NCI-H774 (cell line): ENCODE measurements at places on chromosomes 1 and 21.

DNA sequence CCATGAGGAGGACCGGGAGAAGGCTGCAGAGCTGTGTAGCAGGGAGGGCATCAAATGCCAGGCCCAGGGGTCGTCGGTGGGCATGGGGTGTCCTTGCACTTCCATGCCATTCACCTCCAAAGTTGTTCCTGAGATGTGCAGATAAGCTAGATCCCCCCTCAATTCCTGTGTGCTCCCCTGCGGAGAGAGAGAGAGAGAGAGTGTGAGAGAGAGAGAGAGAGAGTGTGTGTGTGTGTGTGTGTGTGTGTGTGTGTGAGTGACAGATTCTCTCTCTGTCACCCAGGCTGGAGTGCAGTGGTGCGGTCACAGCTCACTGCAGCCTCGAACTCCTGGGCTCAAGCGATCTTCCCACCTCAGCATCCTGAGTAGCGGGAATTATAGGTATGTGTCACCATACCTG is 16.4 kb downstream of the SPSB1 start:
- DNase-seq = no peak

GRCh38 chr1:207888652-207889051 is 22.3 kb downstream of the CD34 start:
- DNase-seq = no peak

GRCh38 chr21:44072111-44072510 is 35.1 kb upstream of the PWP2 start:
- DNase-seq = no peak

DNA sequence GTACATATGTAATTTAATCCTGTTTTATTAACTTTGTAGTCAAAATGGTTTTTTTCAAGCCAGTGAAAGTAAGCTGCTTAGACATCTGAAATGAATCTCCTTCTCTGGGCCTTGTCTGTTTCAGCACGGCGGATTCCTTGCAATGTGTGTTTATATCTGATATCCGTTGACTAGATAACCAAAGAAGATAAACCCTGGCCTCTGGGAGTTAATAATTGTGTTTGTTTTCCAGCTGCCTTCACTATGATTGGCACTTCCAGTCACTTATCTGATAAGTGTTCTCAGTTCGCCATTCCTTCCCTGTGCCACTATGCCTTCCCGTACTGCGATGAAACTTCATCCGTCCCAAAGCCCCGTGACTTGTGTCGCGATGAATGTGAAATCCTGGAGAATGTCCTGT is 63.5 kb upstream of the UBE2U start:
- no peak for DNase-seq

GRCh38 chr1:165485716-165486115 is 40.8 kb upstream of the RXRG start:
- no peak for DNase-seq

DNA sequence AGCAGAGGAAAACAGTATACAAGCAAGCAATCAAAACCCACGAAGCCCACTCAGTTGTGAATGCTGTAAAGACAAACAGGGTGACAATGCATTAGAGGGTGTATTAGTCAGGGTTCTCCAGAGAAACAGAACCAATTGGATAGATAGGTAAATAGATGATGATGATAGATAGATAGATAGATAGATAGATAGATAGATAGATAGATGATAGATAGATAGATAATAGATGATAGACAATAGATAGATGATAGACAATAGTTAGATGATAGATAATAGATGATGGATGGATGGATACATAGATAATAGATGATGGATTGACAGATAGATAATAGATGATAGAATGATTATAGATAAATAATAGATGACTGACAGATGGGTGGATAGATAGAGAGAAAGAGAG is 48.3 kb downstream of the LRRC38 start:
- no peak for DNase-seq

DNA sequence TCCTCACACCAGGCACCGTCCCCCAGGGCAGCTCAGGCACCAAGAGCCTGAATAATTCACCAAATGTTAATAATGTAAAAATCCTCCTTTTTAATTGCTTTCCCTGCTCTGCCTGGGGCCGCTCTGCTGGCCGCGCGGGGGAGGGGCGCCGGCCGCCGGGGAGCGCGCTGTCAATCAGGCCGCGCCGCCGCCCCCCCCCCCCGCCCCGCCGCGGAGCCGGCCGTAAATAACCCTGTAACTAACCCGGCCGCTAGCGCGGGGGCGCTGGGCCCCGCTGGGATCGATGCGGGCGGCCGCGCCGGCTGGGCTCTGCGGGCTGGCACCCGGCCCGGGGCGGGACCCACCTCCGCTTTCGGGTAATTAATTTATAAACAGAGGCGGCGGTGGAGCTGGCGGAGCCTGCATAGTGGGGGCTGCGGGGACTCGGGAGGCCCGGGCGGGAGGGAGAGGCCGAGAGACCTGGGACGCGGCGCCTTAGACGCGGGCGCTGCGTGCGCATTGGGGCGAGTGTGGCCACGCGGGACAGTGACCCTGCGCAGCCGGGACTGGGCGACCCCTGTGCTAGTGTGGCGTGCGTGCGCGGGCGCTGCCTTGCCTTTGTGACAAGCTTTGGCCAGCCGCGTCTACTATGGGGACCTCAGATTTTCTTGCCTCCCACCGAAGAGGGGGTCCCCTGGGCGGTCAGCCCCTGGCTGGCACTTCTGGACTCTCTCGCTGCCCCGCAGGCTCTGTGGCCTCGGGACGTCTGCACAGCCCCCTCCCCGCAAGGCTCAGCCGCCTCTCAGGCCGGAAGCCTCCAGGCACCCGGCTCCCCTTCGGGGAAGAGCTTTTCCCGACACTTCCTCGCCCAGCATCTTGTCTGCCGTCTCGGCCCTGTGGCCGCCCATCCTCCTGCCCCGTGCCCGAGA is 16.6 kb downstream of the SAMD11 start:
- no peak for DNase-seq

- DNase-seq = no peak
These were observed 136.5 kb downstream of the ZZZ3 start for GRCh38 chr1:77545970-77546369.

- DNase-seq = no peak
These were observed 576 bp upstream of the TPM3 start for GRCh38 chr1:154192476-154192875.

GRCh38 chr1:216430744-216431143 is 7.5 kb upstream of the USH2A start:
- DNase-seq = no peak

- no peak for DNase-seq
These were observed 3.9 kb downstream of the ID3 start for GRCh38 chr1:23555270-23555985.

GRCh38 chr21:17688912-17689874 is 76.5 kb upstream of the BTG3 start:
- DNase-seq = no peak
